WTC11 (cell line): ENCODE measurements at places on chromosomes 13 and 19.

GRCh38 chr19:35027851-35028599, 2.2 kb upstream of the SCN1B start:
- no peak for DNase-seq

DNA sequence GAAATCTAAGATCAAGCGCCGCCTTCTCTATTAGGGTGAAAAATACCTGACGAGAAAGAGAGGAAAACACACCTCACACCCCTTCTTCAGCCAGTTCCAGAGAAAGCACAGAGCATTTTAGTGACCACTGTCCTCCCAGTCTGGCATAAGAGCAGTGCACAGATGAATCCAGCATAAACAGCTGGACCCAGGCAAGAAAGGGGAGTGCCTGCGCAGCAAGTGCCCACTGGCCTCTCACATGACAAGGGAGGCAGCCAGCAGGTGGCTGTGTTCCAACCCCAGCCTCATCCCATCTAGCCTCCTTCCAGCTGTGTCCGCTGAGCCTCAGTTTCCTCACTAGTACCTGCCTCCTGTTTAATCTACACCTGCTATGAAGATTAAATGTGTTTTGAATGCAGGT, 8.0 kb downstream of the MED26 start:
- no peak for DNase-seq

- no peak for DNase-seq
These were observed 639 bp downstream of the LENG1 start for GRCh38 chr19:54158812-54159351.

- DNase-seq, result no peak
These were observed 3.8 kb downstream of the ZC3H4 start for GRCh38 chr19:47109541-47110375.

- no peak for DNase-seq
These were observed 20.1 kb downstream of the LTBP4 start for GRCh38 chr19:40621283-40621682.

DNA sequence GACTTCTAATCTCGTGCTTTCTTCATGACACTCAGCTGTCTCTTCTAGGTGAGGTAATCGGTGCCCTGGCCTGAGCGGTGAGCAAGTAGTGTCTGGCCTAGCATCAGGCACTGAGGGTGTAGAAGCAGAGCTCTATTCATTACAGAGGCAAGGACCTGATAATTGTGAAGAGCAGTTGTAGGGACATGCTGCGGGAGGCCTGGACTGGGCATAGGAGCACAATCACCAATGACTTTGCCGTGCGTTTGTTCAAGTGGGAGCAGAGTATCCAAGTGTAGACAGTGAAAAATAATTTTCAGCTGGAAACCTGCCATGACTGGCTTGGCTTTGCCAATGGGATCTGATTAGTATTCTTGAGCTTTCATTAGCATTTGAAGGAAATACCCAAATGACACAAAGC, 32.1 kb upstream of the DCLK1 start:
- no peak for DNase-seq

DNA sequence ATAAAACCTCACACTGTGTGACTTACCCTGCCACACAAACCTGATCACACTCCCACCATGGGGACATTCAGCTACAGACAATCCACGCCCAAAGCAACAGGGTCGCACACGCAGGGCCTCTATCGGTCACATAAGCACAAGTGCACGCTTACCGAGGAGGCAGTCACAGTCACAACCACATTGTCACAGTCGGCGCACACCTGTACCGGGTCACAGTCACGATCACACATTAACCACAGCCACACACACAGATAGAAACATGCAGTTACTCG, 579 bp downstream of the ZNF566 start:
- no peak for DNase-seq

- DNase-seq, result peak; percentile 78
These were observed 14.6 kb downstream of the CBARP start for GRCh38 chr19:1223018-1223855.

GRCh38 chr19:31314849-31315629, 34.2 kb downstream of the TSHZ3 start:
- no peak for DNase-seq

GRCh38 chr19:29245215-29245614, 32.3 kb upstream of the UQCRFS1 start:
- DNase-seq, result no peak

- DNase-seq, result no peak
These were observed 17.0 kb upstream of the KCNN1 start for GRCh38 chr19:17949956-17950309.

GRCh38 chr19:7970716-7971448, 27.4 kb upstream of the TIMM44 start:
- DNase-seq, result peak; percentile 85

- no peak for DNase-seq
These were observed 3.4 kb upstream of the TMED1 start for GRCh38 chr19:10839114-10840050.

DNA sequence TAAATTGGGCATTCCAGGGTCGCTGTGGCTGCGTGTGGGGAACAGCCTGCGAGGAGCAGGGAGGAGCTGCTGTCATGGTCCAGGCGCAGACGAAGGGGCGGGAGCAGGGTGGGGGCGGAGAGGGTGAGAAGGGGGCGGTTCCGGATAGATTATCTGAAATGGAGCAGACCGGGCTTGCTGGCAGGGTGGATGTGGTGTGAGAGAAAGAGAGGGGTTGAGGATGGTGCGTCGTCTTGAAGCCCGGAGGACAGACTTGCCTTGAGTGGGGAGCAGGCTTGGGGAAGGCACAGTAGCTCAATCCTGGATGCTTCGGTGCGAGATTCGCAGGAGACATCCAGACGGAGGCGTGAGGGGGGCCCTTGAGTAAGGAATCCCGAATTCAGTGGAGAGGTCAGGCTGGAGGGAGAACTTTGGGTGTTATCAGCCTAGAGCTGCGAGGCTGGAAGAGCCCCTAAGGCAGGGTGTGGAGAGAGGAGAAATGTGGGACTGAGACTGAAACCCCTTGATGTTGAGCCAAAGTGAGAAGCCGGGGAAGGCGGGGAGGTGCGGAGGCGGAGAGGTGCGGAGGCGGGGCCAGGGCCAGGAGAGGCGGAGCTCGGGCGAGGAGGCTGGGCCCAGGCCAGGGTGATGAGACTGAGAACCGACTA, 40.6 kb downstream of the DPF1 start:
- peak; percentile 85 for DNase-seq

GRCh38 chr19:56639217-56639616, 3.7 kb upstream of the SMIM17 start:
- DNase-seq, result no peak

GRCh38 chr19:29062475-29063435, 150.2 kb downstream of the UQCRFS1 start:
- no peak for DNase-seq

DNA sequence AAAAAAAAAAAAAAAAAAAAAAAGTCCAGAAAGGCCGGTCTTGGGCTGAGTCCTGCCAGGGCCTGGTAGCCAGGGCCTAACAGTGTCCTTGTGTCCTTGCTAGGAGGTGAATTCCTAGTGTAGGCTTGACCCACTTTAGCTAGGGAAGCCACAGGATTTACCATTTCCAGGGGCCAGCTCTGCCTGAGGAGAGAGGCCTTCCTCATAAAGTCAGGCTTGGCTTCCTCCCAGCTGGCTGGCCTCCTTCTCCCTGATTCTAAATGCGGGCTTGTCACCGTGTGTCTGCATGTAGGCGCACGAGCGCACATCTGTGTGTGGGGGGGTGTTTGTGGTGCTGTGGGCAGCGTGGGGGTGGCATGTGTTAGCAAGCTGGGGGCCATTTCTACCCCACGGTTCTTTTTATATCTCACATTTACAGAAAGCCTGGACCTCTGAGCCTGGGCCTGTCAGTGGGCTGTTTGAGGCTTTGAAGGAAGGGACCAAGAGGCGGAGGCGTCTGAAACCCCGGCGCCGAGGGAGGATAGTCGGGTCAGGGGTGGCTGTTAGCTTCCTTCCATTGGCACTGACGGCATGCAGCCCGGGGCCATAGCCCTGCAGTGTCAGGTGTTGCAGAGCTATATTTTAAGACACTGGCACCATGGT, 31.7 kb downstream of the IER2 start:
- DNase-seq, result no peak

DNA sequence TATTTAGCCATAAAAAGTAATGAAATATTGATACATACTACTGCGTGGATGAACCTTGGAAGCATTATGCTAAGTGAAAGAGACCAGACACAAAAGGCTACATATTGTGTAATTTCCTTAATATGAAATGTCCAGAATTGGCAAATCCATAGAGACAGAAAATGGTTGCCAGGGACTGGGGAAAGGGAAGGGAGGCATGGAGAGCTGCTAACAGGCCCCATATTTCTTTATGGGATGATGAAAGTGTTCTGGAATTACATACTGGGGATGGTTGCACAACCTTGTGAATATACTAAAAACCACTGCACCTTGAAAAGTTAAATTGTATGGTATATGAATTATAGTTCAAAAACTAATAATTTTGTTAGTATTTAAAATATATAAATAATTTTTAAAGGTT, 3.6 kb downstream of the IFT88 start:
- DNase-seq, result no peak

- peak; percentile 86 for DNase-seq
These were observed 90.2 kb downstream of the MAP4K1 start for GRCh38 chr19:38527466-38528136.

GRCh38 chr13:42354241-42355091, 82.5 kb downstream of the AKAP11 start:
- peak; percentile 15 for DNase-seq

DNA sequence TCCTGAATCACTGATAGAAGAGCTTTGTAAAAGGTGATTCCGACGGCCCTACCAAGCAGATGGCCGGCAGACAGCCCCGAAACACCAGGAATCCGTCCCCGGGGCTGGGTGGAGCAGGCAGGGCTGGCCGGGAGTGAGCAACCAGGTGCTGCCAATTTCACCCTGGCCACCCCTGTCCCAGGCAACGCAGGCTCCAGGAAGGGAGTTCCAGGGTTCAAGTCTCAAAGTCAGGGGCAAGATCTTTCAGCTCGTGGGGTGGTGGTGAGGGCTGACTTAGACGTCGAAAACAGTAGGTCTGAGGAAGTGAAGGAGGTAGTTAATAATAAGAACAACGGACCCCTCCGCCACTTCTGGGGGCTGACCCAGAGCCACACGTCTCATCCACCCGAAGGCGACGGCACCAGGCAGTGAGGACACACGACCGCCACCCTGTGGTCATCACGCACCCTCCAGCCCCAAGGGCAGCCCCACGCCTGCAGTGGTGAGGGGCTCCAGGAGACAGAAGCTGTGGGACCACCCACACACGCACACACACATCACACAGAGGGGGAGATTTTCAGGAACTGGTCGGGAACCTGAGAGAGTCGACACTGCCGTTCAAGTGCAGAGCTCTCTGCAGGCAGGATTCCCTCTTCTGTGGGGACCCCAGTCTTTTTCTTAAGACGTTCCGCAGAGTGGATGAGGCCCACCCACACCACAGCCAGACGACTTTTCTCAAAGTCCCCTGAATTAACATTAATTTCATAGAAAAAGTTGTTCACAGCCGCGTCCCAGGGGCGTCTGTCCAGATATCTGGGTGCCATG, 67.2 kb downstream of the SPACA7 start:
- peak; percentile 79 for DNase-seq

DNA sequence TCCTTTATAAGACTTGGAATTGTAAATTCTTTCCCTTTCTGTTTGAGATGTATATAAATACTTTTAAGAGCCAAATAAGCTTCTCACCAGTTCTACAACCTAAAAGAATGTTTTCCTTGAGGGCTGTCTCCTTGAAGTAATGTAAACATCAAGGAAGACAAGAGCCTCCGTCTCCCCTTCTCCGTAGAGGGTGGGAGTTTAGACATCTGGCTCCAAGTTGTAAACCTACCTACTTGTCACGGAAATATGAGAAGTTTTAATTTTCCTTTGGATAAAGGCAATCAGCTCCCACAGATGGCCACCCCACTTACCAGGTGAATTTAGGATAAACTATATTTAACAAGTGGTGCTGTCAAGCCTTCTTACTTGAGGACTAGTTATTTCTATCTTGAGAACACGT, 237.9 kb downstream of the NALCN start:
- DNase-seq, result no peak

- DNase-seq, result no peak
These were observed 1230.9 kb upstream of the SLC10A2 start for GRCh38 chr13:104297075-104297474.

- peak; percentile 20 for DNase-seq
These were observed 218.0 kb upstream of the SERP2 start for GRCh38 chr13:44155422-44156293.

DNA sequence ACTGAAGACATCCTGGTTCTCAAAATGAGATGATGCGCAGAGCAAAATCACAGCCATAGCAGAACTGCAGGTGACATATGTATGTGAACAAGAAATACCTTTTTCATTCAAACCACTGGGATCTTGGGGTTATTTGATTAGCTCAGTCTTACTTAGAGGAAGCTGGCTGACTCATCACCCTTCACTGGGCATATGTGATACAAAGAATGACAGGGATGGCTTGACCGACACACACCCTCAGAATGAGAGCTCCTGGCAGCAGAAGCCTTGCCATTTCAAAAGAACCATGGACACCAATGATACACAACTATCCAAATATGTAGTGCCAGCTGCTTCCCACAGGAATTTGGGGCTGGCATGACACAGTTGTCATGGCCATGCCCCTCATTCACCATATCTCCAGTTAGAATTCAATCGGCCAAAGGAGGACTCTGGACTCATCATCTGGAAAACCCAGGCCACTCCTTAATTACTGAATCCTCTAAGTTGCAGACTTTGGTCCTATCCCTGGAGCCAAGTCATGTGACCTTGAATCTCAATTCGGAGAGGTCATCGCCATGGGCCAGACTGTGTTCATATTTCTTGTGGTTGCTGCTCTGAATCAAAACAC, 115.8 kb downstream of the KATNAL1 start:
- DNase-seq, result no peak

GRCh38 chr13:113105921-113106452, 396 bp downstream of the F7 start:
- DNase-seq, result no peak

GRCh38 chr19:11166281-11167142, 10.9 kb upstream of the SPC24 start:
- no peak for DNase-seq

DNA sequence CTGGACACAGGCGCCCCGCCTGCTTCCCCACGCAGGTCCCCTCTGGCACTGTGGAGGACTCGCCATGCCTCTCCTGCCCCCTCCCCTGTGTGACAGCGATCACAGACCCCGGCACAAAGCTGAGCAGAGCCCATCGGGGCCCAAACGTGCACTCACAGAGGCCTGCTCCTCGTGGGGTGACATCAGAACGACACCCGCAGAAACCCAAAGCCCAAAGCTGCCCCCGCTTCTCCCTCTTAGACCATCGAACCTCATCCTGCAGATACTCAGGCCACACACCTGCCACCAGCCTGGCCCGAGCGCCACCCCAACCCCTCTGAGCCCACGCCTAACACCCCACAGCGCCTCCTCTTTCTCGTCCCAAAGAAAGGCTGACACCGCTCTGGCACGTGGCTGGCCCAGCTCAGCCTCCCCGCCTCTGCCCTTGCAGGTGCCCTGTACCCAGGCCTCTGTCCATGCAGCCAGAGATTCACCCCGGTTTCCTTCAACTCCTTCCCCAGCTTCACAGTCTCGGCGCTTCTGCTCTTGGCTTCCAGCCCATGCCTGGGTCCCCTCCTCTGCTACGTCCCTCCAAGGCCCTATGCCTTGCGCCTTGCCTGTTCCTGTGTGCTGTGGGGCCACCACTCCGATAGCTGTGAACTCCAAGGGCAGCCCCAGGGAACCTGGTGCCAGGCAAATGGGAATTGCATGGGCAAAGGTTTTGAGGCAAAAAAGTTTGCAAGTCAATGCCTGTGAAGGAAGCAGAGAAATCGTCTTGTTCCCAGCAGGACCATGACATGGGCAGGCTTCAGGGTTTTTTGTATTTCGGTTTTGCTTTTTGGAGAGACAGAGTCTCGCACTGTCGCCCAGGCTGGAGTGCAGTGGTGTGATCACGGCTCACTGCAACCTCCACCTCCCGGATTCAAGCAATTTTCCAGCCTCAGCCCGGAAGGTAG, 831 bp upstream of the CBARP start:
- no peak for DNase-seq

- no peak for DNase-seq
These were observed 224.9 kb downstream of the FGF9 start for GRCh38 chr13:21895779-21896178.
